Cardiac septum (tissue), 1 donor: ENCODE measurements at places on chromosomes 4 and X. TPM values are rescaled to one million over a fixed set of nuclear protein-coding genes. Genes with fewer than 3 reads are reported as not detected.

Gene CCKAR
- not detected for total RNA-seq

Gene TMPRSS11B
- total RNA-seq = not detected

DNA sequence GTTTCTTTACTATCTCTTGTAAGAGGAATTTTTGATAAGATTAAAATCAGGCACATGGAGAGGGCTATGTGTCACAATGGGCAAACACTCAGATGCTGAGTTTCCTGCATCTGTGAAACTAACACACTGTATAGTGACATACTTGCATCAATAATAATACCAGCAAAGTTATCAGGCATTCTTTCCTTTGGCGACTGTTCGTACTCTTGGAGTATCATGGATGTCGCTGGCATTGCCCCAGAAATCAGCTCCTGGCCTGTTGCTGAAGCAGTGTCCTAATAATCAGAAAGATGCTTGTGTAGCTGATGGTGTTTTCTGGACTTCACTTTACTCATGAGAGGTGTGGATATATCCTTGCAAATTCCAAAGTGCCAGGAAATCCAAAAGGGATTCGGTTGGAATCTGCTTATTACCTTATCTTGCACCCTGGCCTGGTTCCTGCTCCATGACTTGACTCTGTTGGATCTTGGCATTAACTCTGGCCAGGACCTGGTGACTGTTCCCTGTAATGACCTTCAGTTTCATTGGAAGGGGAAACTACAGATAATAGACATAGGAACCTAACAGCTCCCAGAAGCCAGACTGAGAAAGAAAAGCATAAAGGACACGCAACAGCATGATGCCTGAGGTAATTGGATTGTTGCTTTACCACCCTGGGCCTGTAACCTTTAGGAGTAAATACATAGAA lies 762.5 kb upstream of the GRIA3 start:
- DNase-seq = no peak

Gene USP17L24
- total RNA-seq = not detected

DNA sequence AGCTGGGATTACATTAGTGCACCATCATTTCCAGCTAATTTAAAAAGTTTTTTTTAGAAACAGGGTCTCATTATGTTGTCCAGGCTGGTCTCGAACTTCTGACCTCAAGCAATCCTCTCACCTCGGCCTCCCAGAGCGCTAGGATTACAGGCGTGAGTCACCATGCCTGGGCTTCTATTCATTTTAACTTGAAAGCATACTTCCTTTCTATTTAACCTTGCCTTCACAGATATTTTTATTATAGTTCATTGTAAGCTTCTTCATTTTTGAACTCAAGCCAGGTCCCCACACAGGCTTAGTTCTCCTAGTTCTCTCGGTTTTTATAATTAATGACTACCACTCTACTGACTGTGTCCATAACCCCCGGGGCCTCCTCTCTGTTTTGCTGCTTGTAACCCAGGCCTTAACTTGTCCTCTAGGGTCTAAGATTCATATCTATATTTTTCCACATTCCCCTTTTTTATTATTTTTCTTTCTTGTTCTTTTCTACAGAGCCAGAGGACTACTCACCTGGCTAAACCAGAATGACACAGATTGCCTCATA lies 50.7 kb downstream of the SNX12 start:
- DNase-seq = no peak

GRCh38 chrX:41580423-41581064 lies 108.2 kb upstream of the GPR34 start:
- no peak for DNase-seq

- no peak for DNase-seq
Observed at GRCh38 chrX:11995146-11995545, 143.1 kb upstream of the FRMPD4 start.

DNA sequence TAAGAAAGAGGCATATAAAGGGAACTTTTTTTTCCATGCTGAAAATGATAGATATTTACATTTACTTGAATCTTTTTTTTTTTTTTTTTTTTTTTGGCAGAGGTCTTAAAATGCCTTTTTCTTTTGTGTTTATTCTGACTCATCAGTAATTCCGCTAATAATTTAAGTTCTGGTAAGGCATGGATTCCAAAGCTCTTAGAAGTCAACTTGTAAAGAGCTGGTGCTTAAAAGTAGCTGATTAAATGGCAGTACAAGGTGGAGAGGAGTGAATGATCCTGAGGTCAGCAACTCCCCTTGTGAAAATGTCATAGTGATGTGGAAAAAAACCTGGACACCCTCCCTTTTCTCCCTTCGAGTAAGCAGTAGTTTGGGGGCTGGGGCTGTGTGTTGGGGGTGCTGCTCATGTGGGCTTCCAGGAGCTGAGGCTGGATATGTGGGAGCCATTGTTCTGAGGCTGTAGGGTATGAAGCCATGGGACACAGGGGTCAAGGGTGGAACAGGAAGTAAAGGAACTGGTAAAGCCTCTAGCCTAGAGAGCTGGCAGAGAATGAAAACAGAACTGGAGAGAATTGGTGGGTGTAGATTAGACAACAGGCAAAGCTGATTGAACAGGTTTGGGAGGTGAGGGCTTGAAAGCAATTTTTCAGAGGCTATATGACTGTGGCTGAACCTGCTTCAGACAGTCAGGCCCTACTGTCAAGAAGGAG lies 41.0 kb upstream of the PITX2 start:
- DNase-seq = no peak

- no peak for DNase-seq
Observed at GRCh38 chr4:83556816-83557215, 20.9 kb downstream of the GPAT3 start.

Gene MAGEC2
- total RNA-seq = not detected
